AG04450 (cell line): ENCODE measurements at places on chromosomes 3 and 15. TPM values are rescaled to one million over a fixed set of nuclear protein-coding genes. Genes with fewer than 3 reads are reported as not detected.

Gene FOXL2NB
- 0.04 and 0.05 TPM in 2 replicates for polyA plus RNA-seq

GRCh38 chr15:80626643-80627120 lies 68.4 kb upstream of the ABHD17C start:
- no peak for DNase-seq

DNA sequence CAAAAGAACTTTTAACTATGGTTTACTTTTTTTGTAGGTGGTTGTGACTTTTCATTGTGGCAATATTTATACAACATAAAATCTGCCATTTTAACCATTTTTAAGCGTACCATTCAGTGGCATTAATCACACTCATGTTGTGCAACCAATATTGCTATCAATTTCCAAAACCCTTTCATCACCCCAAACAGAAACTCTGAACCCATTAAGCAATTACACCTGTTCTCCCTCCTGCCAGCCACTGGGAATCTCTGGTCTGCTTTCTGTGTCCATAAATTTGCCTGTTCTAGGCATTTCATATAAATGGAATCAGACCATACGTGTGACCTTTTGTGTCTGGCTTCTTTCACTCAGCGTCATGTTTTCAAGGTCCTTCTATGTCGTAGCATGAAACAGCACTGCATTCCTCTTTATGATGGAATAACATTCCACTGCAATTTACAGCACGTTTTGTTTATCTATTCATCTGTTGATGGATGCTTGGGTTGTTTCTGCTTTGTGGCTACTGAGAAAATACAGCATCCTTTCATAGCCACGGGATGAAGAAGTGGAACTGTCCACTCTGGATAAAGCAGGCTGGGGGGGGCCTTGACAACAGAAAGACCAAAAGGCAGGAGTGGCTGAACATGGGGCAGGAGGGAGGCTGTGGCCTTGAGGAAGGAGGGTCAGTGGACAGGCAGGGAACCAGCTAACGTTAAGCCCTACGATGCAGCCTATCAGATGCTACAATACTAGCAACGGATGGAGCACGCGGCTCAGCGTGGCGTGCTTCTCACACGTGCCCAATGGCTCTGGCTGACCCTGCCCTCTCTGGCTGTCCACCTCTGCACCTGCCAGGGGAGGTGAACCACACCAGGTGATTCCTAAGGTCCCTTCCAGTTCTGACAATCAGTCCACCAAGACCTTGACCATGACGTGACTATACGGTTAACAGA lies 110.9 kb downstream of the SEC22A start:
- no peak for DNase-seq

- DNase-seq, result peak; percentile 24
Observed at GRCh38 chr15:83164111-83164770, 43.4 kb downstream of the HDGFL3 start.

DNA sequence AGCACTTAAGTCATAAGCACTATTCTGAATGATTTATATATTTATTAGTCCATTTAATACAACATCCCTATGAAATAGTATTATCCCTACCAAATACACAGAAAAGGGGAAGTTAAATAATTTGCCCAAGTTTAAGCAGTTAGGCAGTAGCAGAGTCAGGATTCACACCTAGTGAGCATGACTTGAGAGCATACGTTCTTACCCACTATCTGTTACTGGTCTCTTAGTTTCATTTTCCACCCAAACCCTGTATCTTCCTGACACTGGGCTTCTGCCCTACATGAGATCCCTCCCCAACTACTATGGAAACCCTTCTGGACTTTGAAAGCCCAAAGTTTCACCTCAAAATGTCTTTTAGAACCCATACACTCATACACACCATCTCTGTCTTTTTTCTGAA lies 4.4 kb upstream of the ATOSA start:
- no peak for DNase-seq

GRCh38 chr15:40392986-40393948 lies 10.7 kb downstream of the KNSTRN start:
- no peak for DNase-seq

GRCh38 chr15:58555162-58556027 lies 123.6 kb downstream of the LIPC start:
- DNase-seq, result no peak
